ENCODE measurements at places on chromosomes 3 and 15.

DNA sequence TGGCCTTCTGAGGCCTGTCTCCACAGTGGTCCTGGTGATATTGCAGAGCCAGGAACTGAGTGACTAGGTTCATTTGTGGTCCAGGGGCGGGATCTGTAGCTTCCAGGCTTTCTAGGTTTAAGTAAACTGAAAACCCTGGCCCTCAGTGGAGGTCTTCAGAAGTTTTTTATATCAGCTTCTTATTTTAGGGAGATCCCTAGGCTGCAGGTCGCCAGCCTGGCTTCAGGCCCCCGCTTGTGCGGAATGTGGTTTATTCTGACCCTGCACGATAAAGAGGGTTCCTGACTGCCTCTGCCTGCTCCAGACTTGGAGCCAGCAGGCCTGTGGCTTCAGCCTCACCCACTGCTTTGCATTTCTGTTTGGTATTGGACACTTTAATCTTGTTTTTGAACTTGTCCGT, 133.9 kb upstream of the PLXNA1 start:
- DNase-seq: no peak

- DNase-seq: no peak
Observed at GRCh38 chr15:27222479-27222878, 251.5 kb downstream of the GABRG3 start.

GRCh38 chr15:39465843-39466749, 114.8 kb upstream of the THBS1 start:
- DNase-seq: no peak

DNA sequence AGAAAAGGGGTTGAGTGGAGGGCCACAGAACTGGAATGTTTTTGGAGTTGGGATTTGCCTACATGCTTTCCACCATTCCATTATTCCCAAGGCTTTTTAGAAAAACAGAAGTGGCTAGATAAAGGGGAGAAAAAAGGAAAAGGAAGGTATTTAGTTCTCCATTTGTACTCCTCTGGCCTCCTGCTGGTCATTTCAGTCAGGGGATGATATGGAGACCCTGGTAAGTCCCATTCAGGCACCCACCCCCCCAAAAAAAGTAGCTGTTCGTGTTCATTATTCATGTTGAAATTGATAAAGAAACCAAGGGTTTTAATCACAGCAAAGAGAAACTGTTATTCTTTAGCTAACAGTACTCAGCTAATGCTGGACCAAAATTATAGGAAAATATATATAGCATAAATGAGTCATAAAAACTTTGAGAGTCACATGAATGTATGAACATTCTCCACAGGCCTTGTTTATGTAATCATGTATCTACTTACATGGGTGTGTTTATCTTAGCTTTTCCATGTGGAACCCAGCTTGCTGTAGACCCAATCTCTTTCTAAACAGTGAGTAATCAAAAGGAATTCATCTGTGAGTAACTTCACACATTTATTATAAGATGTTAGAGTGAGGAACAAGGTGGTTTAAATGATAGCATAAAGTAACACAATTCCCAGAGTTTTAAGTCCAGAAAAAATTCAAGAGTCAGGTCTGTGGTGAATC, 167.2 kb downstream of the KCNMB2 start:
- no peak for DNase-seq

DNA sequence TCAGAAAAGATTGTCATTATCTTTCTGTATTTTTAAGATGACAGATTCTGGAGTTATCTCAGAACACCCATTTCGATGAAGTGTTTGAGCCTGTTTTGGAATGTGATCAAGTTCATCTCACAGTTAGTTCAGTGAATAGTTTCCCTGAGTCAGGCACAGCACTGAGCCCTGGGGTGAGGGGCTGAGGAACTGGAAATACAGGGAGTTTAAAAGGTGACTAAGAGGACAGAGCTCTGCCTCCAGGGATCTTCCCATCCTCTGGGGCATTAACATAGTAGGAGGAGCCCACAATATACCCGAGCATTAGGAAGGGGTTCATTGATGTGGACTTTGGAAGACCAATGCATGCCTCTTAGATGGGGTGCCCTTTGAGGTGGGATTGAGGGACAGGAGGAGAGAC, 355.1 kb downstream of the CLSTN2 start:
- no peak for DNase-seq

DNA sequence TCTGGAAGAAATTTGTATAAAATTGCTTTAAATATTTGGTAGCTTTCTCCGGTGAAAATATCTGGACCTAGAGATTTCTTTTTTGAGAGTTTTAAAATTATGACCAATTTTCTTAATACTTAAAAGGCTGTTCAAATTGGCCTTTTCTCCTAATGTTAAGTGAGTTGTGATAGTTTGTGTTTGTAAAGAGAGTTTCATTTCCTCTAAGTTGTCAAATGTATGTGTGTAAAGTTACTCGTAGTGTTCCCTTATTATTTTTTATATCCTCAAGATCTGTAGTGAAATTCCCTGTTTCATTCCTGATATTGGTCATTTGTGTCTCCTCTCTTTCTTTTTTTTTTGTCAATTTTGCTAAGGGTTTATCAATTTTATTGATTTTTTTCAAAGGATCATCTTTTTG, 92.6 kb upstream of the CTNNB1 start:
- DNase-seq: no peak

DNA sequence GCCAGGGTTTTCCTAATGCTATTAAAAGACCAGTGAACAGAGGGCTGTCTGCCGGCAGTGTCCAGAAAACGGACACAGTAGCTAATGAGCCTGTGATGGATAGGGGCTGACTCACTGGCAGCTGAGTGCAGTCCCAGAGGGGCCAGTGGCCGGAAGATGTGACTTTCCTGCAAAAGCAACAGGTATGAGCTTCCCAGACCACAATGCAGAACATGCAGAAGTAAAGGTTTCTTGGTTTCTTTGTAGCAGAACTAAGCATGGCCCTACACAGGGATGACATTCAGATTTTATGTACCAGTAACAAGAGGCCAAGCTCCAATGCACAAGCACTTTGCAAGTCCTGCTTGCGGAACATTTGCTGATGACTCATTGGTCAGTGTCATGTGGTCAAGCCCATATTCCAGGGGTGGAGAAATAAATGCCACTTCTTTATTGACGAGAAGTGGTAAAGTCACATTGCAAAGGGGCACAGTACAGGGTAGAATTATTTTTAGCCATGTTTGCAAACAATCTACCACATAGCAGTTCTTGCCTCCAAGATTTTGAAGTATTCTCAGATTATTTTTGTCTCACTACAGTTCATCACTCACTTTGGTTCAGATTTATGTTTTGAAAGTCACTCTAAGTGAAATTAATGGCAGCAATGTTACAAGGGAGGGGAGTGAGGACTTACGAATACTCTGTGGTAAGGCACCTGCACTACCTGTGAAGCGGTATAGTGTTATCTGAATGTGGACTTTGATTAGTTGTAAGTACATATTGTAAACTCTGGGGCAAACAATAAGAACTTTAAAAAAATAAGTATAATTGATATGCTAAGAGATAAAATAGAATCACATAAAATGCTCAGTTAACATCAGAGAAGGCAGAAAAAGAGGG, 263.3 kb downstream of the ABHD5 start:
- DNase-seq: peak; percentile 80

- peak; percentile 78 for DNase-seq
Observed at GRCh38 chr3:192408647-192409200, 318.6 kb downstream of the FGF12 start.

DNA sequence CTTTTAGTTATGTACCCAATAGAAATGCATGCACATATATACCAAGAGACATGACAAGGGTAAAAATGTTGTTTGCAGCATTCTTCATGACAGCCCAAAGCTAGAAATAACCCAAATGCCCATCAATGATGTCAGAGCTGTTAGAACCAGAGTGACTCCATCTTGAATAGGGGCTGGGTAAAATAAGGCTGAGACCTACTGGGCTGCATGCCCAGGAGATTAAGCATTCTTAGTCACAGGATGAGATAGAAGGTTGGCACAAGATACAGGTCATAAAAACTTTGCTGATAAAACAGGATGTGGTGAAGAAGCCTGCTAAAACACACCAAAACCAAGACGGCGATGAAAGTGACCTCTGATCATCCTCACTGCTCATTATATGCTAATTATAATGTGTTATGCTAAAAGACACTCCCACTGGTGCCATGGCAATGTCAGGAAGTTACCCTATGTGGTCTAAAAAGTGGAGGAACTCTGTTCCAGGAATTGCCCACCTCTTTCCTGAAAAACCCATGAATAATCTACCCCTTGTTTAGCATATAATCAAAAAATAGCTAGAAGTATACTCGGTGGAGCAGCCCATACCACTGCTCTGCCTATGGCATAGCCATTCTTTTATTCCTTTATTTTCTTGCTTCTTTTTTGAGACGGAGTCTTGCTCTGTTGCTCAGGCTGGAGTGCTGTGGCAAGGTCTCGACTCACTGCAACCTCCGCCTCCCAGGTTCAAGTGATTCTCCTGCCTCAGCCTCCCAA, 32.9 kb downstream of the ZBTB11 start:
- DNase-seq: no peak

- DNase-seq: peak; percentile 100
Observed at GRCh38 chr3:129602730-129603560, 3.5 kb downstream of the PLXND1 start.

DNA sequence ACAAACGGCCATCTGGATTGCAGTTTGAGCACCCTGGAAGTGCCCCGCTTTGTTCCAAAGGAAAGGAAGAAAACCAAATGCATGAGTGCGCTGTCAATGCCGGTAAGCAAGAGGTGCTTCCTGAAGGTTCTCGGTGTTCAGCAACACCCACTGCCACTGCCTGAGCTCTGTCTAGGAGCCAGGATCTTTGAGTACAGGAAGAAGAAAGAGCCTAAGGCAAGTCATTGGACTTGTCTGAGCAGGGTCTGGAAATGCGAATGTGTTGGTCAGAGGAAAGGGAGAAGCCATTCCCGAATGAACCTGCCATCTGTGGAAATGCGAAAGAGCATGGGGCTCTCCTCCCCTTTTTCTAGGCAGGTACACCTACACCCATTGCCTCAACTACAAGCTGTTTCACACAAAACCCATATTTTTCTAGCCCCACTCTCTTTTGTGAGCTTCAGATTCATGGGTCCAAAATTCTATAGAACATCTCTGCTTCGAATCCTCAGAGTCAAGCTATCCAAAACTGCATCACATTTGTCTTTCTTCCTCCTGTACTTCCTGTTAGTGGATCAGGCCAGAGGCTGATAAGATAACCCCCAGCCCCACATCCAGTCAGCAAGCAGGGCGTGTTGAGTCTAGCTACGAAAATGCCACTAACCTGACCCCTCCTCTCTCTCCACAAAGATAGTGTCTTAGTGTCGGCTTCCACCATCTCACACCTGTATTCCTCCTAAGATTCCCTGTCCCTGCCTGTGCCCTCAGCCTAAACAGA, 55.6 kb upstream of the C15orf61 start:
- DNase-seq: no peak

DNA sequence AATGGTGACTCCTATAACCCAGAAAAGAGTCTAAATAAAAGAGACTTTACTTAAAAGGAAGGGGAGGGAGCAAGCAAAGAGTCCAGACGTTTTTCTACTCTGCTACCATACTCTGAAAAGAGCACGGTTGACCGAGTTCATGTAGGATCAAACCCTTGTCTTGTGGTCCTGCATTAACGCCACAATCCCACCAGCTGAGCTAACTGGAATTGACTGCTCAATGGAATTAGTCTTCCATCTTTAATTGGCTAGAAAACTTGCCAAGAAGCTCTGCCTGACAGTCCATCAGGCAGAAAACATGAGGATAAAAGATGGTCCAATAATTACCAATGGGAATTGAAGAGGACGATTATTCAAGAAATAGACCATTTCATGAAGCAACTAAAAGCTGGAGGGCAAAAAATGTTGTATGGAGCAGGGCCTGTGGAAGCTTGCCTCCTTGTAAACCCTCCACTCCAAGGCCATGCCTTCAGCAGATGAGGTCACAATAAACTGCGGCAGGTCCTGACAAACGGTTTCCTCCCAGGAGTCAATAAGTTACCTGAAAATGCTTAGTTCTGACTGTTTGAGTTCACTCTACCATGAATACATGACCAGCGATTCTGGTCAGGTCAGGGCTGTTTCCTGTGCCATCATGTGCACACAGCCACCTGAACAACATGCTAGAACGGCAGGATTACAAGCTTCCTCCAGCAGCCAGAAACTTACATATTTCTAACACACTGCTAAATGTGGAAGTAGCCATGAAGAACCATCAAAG, 35.6 kb upstream of the ARHGEF3 start:
- DNase-seq: no peak

- no peak for DNase-seq
Observed at GRCh38 chr15:93420050-93420452, 331.0 kb upstream of the RGMA start.

DNA sequence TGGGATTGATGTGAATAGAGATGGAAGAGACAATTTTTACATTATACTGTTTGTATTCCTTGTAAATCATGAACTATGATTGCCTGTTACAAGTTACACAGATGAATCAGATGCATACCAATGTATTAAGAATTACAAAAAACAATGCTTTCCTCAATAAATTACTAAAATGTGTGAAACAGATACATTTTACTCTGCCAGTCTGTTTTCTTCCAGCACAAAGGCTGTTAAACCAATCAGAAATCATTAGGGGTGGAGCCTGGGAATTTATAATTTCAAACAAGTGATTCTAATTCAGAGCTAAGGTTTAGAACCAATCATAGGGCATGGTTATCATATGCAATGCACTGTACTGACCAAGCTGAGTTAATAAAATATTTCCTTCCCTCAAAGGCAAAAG, 21.8 kb upstream of the ANKRD28 start:
- no peak for DNase-seq

DNA sequence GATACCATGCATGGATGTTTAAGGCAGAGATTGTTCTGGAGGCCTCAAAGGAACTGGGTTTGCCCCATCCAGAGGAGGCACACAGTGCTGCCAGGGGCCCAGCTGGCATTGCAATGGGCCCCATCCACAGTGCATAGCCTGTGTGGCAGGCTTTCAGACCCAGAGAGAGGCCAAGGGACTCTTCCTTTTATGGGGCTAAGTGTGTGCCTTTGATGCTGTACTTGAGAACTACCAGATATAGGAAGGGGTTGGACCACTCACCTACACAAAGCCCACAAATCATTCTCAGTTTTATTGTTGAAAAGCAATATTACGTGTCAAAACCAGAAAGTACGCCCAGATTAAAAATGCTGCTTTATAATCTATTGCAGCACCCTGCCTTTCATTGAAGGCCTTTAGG, 134.9 kb downstream of the EPHB1 start:
- DNase-seq: no peak

DNA sequence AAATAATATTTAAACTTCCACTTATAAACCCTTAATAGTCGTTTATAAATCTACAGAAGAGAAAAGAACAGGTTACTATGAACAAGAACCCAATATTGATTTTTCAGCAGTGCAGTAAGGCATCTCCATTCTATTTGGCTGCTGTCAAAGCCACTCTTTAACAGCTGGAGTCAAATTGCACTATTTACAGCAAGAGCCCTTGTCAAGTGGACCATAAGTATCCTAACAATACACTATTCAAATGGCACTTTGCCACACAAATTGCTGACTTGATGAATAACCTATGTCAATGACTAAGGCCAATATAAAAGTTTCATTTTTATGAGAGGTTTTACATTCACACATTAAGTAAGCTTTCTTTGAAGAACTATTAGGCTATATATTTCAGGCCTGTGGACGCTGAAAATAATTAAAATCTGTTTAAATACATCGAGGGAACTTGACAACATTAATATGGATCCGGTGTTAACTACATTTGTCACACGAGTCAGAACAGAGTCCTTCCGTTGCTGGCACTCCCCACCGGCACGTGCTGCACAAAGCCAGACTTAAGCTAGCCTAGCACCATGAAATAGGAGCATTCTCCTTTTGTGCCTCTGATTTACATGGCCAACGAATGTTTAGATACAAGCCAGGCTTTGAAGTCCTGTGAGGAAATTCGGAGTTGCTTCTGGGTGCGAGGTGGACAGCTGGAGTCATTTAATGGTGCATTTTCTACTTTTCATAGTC, 100.5 kb downstream of the WDR72 start:
- DNase-seq: no peak
